ENCODE measurements at places on chromosomes 4 and X. TPM values are rescaled to one million over a fixed set of nuclear protein-coding genes. Genes with fewer than 3 reads are reported as not detected.

TBC1D9 gene
- 12.2 TPM for total RNA-seq

- no peak overlapping the region for H3K4me3 ChIP-seq
- H3K36me3 ChIP-seq, result no peaks in the 10 kb centered on the region
- H3K27me3 ChIP-seq, result no peaks in the 10 kb centered on the region
- no peak for DNase-seq
- no peak overlapping the region for H3K27ac ChIP-seq
- no peaks in the 10 kb centered on the region for H3K4me1 ChIP-seq
Observed at GRCh38 chr4:15375667-15376066, 52.2 kb upstream of the C1QTNF7 start.

AADAT gene
- total RNA-seq, result 6.8 TPM

PAK3 gene
- total RNA-seq, result not detected

GRCh38 chr4:150931005-150931404 lies 84.1 kb downstream of the LRBA start:
- DNase-seq, result no peak
- no peaks in the 10 kb centered on the region for H3K4me1 ChIP-seq
- H3K27me3 ChIP-seq, result no peaks in the 10 kb centered on the region
- H3K4me3 ChIP-seq, result no peak overlapping the region
- H3K36me3 ChIP-seq, result no peaks in the 10 kb centered on the region
- H3K27ac ChIP-seq, result no peak overlapping the region

- no peak for DNase-seq
- no peaks in the 10 kb centered on the region for H3K27me3 ChIP-seq
- no peaks in the 10 kb centered on the region for H3K4me1 ChIP-seq
Observed at GRCh38 chrX:133229361-133229760, 11.2 kb upstream of the TFDP3 start.

GRCh38 chrX:142819461-142819860 lies 206.3 kb upstream of the SPANXN4 start:
- H3K4me3 ChIP-seq, result no peak overlapping the region
- H3K27ac ChIP-seq, result no peak overlapping the region
- no peaks in the 10 kb centered on the region for H3K4me1 ChIP-seq
- H3K27me3 ChIP-seq, result no peaks in the 10 kb centered on the region
- no peaks in the 10 kb centered on the region for H3K36me3 ChIP-seq

CPZ gene
- total RNA-seq, result 0.38 TPM

TRIM75 gene
- not detected for total RNA-seq

DNA sequence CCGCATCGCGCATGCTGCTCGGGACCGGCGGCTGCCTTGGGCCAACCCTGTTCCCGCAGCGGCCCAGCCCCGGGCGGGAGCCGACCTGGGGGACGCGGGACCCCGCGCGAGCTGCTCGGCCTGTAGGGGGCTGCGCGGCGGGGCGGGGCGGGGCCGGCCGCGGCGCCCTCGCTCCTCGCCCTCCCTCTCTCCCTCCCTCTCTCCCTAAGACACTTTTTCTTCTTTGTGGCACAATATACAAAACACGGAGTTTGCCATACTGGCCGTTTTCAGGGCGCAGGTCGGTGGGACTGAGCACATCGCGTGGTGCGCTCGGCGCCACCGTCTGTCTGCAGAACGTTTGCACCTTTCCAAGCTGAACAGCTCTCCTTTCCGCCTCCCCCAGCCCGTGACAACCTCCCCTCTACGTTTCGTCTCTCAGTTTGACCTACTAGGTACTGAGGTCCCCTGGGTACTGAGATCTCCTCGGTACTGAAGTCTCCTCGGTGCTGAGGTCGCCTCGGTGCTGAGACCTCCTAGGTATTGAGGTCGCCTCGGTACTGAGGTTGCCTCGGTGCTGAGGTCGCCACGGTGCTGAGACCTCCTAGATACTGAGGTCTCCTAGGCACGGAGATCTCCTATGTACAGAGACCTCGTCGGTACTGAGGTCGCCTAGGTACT lies 261.1 kb upstream of the PLCXD1 start:
- peak overlapping the region; percentile 61 for H3K4me3 ChIP-seq
- no peaks in the 10 kb centered on the region for H3K27me3 ChIP-seq
- H3K27ac ChIP-seq, result no peak overlapping the region
- H3K36me3 ChIP-seq, result no peaks in the 10 kb centered on the region

MSANTD1 gene
- total RNA-seq, result 0.22 TPM

DNA sequence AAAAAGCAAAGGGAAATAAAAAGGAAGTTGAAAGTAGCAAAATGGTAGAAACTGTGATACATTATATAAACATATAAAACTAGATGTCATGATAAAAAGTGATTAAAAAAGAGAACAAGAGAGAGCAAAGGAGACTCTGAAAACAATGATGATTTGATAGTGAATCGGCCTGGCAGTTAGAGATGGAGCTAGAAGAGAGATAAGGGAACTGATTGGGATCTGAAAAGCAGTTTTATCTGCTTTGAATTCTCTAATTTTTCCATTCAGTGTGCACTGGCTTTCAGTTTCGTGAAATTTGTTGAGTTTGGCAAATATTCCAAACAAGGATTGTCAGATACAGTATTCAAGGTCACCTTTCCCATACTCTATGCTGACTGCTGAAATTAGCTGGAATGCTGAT lies 21.9 kb upstream of the CCSER1 start:
- H3K4me1 ChIP-seq, result no peaks in the 10 kb centered on the region
- no peaks in the 10 kb centered on the region for H3K27me3 ChIP-seq
- no peak for DNase-seq
- H3K27ac ChIP-seq, result no peak overlapping the region
- no peak overlapping the region for H3K4me3 ChIP-seq

GRCh38 chrX:105150557-105150956 lies 69.9 kb downstream of the TEX13A start:
- no peaks in the 10 kb centered on the region for H3K4me1 ChIP-seq
- H3K36me3 ChIP-seq, result no peaks in the 10 kb centered on the region
- no peak overlapping the region for H3K4me3 ChIP-seq
- H3K27me3 ChIP-seq, result no peaks in the 10 kb centered on the region
- no peak for DNase-seq

DNA sequence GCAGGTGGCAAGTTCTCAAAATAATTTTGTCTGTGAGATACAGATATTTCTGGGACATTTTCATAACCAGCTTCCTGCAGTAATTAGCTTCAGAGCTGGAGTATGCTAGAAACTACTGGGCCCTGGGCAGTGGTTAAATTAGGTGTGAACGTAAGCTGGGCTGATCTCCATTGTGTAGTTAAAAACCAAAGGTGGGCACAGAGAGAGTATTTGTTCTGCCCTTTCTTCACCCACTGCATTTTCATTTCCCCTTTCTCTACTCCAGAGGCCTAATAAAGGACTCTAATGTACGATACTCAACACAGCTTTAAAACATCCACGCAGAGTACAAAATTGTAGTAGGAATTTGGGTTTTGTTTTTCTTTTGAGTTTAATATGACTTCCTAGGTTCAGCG lies 252.7 kb downstream of the SPRY1 start:
- H3K36me3 ChIP-seq, result 0 out of 3 replicates have a peak, but pooled peaks cover 2% of the 10 kb centered on the region
- no peak for DNase-seq
- peaks cover 60% of the 10 kb centered on the region for H3K4me1 ChIP-seq
- H3K4me3 ChIP-seq, result peak overlapping the region; percentile 47
- peak overlapping the region; percentile 92 for H3K27ac ChIP-seq
- H3K27me3 ChIP-seq, result no peaks in the 10 kb centered on the region

- no peaks in the 10 kb centered on the region for H3K27me3 ChIP-seq
- no peak overlapping the region for H3K4me3 ChIP-seq
- no peaks in the 10 kb centered on the region for H3K4me1 ChIP-seq
- no peak overlapping the region for H3K27ac ChIP-seq
Observed at GRCh38 chr4:85979276-85979675, 380.6 kb downstream of the MAPK10 start.

GRCh38 chr4:121236353-121237068 lies 72.4 kb upstream of the TNIP3 start:
- no peak overlapping the region for H3K27ac ChIP-seq
- no peaks in the 10 kb centered on the region for H3K27me3 ChIP-seq
- no peak overlapping the region for H3K4me3 ChIP-seq
- H3K4me1 ChIP-seq, result no peaks in the 10 kb centered on the region

DNA sequence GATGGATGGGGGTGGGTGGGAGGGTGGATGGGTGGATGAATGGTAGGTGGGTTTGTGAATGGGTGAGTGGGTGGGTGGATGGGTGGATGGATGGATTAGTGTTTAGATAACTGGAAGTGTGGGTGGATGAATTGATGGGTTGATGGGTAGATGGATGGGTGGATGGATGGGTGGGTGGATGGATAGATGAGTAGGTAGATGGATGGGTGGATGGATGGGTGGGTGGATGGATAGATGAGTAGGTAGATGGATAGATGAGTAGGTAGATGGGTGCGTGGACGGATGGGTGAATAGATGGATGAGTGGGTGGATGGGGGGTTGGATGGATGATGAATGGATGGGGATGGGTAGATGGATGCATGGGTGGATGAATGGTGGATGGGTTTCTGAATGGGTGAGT lies 20.3 kb upstream of the ASMTL start:
- no peaks in the 10 kb centered on the region for H3K4me1 ChIP-seq
- no peak overlapping the region for H3K27ac ChIP-seq
- H3K27me3 ChIP-seq, result no peaks in the 10 kb centered on the region
- no peaks in the 10 kb centered on the region for H3K36me3 ChIP-seq
- no peak overlapping the region for H3K4me3 ChIP-seq

LRIT3 gene
- not detected for total RNA-seq

DNA sequence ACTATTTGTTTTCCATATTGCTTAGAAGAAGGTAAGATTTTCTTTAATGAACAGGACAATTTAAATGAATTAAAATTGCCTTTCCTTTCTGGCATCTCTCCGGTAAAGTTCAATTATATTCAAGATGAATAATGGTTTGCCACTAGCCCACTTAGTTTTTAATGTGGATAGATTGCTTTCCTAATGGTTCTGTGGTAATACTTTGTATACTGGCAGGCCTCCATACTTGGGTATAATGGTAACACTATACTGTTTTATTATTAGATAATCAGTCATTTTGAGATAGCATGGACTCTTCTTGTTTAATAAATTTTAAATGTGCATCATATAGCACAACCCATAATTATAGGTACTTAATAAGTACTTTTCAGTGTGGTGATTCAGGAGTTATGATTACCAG lies 89.5 kb downstream of the ELOVL6 start:
- no peak for DNase-seq
- no peaks in the 10 kb centered on the region for H3K27me3 ChIP-seq
- no peak overlapping the region for H3K4me3 ChIP-seq
- peaks cover 12% of the 10 kb centered on the region for H3K4me1 ChIP-seq
- peaks cover 2% of the 10 kb centered on the region for H3K36me3 ChIP-seq

SPANXA2 gene
- total RNA-seq, result not detected

EBP gene
- total RNA-seq, result 260 TPM

DNA sequence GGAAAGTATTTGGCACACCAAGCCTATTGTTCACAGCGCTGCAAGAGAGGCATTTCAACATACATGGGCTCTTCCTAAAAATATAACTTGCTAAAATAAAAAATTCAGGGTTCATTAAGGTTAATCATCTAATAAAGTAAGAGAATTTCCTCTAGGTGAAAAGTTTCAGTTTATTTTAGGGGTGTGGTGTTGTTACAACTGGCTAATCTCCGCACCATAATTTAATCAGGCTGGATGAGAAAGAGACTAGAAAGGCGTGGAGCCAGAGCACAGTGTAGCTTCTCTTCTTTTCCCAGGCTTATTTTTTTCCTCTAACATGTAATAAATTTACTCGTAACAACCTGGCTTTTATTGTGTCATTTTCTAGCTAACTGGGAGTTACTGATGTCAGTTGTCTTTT lies 47.9 kb downstream of the FHL1 start:
- H3K4me3 ChIP-seq, result no peak overlapping the region
- H3K27ac ChIP-seq, result no peak overlapping the region
- no peaks in the 10 kb centered on the region for H3K36me3 ChIP-seq
- no peaks in the 10 kb centered on the region for H3K27me3 ChIP-seq
- no peak for DNase-seq
- no peaks in the 10 kb centered on the region for H3K4me1 ChIP-seq

DNA sequence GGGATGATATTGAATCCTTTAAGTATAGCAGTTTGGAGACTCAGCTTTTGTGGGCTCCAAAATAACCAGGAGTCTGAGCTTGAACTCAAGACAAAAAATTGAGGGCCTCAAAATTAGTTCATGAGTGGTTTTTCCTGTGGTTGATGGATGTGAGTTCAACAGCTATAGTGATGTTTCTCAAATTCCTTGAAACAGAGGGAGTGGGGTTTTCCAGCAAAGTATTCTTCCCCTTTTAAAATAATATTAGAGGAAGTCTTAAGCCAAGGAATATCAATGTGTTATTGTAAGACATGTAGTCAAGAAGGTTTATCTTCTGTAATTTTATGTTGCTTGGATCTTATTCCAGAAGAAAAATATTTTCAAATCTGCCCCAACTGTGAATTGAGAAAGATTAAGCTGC lies 10.6 kb downstream of the OTC start:
- H3K27me3 ChIP-seq, result no peaks in the 10 kb centered on the region
- no peaks in the 10 kb centered on the region for H3K36me3 ChIP-seq
- no peak overlapping the region for H3K4me3 ChIP-seq

DNA sequence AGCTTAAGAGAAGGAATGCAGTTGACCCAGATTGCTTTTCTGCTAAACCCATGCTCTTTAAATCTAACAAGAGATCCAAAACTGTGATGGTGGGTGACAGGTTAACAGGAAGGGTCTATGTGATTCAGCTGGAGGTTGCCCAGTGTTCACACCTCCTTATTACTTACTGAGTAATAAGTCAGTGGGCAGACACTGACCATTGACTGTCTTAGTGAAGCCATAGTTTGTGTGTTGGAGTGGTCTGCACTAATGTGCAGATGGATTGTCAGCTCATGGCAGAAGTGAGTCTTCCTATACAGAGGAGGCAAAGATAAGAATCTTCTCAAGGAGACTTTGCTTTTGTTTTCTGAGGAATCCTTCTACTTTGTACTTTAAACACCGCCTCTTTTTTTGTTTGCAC lies 15.2 kb upstream of the RUFY3 start:
- H3K4me1 ChIP-seq, result peaks cover 57% of the 10 kb centered on the region
- H3K27me3 ChIP-seq, result no peaks in the 10 kb centered on the region
- no peak for DNase-seq
- peak overlapping the region; percentile 80 for H3K4me3 ChIP-seq
- H3K27ac ChIP-seq, result peak overlapping the region; percentile 91
- H3K36me3 ChIP-seq, result no peaks in the 10 kb centered on the region

GRCh38 chr4:80188801-80189458 lies 8.4 kb upstream of the PRDM8 start:
- no peaks in the 10 kb centered on the region for H3K36me3 ChIP-seq
- H3K27ac ChIP-seq, result no peak overlapping the region
- no peak overlapping the region for H3K4me3 ChIP-seq
- peaks cover 7% of the 10 kb centered on the region for H3K4me1 ChIP-seq
- peaks cover 57% of the 10 kb centered on the region for H3K27me3 ChIP-seq
